ENCODE measurements at places on chromosomes 1 and 21.
A peak's percentile ranks its signal among the peaks of the same experiment; 100 is the strongest.

GRCh38 chr21:16013570-16013969 is 283.8 kb downstream of the USP25 start:
- DNase-seq, result no peak
- no peaks in the 10 kb centered on the region for H3K36me3 ChIP-seq
- H3K4me1 ChIP-seq, result no peaks in the 10 kb centered on the region

DNA sequence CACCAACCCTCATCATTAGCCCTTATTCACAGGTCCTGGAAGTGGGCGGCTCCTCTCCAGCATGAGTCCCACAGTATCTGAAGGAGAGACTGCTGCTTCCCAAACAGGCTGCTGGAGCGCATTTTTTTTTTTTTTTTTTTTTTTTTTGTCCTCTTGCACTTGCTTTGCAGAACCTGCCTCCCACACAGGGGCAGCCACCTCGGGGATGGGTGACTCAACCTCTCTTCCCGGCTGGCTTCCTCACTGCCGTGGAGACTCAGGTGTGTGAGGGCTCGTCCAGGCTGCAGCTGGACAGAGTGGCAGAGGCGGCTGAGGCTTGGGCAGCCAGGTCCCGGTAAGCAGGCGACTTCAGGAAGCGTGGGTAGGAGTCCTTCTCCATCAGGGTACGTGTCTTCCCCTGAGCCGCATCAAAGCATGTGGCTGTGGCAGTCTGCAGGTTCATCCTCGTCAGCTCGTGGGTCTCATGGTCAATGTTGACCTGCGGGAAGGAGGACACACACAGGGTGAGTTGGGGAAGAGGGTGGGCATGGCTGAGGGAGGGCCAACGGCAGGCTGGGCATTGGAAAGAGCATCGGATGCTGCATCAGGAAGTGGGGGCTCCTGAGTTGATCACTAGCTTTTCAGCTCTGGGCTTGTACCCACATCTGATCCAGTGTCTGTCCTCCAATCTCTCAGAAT is 4.0 kb downstream of the RGS16 start:
- H3K36me3 ChIP-seq, result no peaks in the 10 kb centered on the region
- no peak for DNase-seq
- H3K27ac ChIP-seq, result no peak overlapping the region
- H3K4me1 ChIP-seq, result peaks cover 9% of the 10 kb centered on the region

DNA sequence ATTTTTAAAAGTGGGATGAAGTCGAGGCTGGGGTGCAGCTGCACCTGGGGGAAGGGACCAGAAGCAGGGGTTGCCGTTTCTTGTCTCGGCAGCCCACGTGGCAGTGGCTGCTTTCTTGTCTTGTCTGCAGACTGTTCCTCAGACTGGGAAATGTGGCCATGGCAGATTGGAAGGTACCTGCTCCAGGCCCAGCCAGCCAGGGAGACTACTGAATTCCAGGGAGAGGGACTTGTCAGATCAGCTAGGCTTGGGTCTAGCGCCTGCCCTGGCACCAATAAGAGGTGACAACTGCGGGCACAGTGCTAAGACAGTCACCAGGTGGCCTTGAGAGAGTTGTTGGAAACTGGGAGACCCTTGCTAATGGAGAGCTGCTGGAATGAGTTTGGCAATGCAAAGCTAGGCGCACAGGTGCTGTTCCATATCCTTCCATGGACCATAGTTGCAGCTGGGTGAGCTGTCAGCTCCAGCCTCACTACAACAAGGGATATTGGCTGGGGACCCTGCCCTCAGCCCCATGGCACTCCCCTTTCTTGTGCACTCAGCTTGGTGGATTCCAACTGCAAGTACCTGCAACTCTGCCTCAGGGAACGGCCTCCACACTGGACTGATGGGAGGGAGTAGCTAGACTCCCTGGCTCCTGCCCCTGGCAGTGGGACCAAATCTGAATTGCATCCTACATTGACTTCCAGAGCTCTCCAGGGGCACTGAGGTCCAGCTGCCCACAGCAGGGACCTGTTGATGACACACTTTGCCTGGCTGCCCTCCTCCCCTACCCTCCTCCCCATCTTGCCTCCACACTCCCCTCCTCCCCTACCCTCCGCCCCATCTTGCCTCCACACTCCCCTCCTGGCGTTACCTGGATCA is 9.9 kb upstream of the IL22RA1 start:
- H3K27me3 ChIP-seq, result peaks cover 4% of the 10 kb centered on the region
- no peak for DNase-seq
- no peak overlapping the region for H3K4me3 ChIP-seq
- no peaks in the 10 kb centered on the region for H3K4me1 ChIP-seq
- H3K36me3 ChIP-seq, result no peaks in the 10 kb centered on the region

- peaks cover 2% of the 10 kb centered on the region for H3K27me3 ChIP-seq
- no peak overlapping the region for H3K4me3 ChIP-seq
- peaks cover 11% of the 10 kb centered on the region for H3K4me1 ChIP-seq
- no peak overlapping the region for H3K27ac ChIP-seq
- DNase-seq, result no peak
- H3K36me3 ChIP-seq, result no peaks in the 10 kb centered on the region
Observed at GRCh38 chr1:82258887-82259286, 458.2 kb downstream of the ADGRL2 start.

DNA sequence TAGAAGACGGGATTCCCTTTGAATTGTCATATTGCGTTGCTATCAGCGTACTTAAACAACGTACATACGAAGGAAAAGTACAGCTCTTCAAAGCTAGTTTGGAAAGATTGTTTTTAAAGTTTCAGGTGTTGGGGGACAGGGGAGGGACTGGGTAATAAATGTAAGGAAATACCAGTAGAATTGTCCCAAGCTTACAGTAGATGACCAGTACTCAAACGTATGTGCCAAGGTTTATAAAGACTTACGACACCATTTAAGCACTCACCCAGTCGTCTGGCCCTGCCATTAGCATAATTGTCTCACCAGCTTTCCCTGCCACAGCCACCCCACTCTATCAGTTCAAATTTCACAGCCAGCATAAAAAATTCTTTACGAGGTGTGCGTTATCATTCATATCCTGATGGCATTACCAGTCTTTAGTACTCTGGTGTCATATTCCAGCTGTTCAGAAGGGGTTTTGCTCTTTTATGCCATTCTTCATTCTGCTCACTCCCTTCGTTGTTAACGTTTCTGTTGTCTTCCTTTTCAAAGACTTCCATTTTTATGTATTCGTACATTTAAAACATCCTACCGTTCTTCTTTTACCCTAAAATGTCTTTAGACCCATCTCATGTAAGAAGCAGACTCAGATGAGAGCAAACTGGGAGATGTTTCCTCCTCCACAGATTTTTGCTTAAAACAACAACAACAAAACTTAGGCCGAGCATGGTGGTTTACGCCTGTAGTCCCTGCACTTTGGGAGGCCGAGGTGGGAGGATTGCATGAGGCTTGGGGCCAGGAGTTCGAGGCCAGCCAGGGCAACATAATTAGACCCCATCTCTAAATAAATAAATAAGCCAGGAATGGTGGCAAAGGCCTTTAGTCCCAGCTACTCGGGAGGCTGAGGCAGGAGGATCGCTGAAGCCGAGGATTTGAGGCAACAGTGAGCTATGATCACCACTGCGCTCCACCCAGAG is 1.0 kb upstream of the HP1BP3 start:
- H3K27me3 ChIP-seq, result peaks cover 14% of the 10 kb centered on the region
- H3K4me3 ChIP-seq, result peak overlapping the region; percentile 95
- H3K4me1 ChIP-seq, result peaks cover 4% of the 10 kb centered on the region
- H3K36me3 ChIP-seq, result no peaks in the 10 kb centered on the region

DNA sequence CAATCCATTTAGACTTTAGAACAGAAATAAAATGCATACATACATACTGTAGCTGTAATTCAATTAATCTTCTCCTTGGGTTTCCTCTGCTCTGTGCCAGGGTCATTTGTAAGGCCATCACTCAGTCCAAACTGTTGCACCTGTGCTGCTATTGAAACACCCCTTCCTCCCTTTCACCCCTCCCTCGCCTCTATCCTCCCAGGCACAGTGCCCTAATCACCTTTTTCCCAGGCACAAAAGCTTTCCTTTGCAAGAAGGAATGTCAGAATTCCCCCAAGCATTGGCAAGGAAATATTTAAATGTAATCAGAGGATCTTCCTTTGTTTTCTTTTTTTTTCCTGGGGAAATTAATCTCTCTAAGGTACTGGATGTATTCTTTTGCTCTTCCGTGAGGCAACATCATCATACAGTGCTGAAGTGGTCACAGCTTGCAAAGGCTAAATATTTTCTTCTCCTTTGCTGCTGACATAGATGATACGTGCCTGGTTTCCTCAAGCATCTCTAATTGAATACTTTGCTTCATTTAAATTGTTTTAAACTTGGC is 339.3 kb upstream of the NR5A2 start:
- DNase-seq, result no peak
- no peaks in the 10 kb centered on the region for H3K27me3 ChIP-seq
- H3K27ac ChIP-seq, result no peak overlapping the region
- H3K4me3 ChIP-seq, result no peak overlapping the region
- H3K36me3 ChIP-seq, result no peaks in the 10 kb centered on the region

DNA sequence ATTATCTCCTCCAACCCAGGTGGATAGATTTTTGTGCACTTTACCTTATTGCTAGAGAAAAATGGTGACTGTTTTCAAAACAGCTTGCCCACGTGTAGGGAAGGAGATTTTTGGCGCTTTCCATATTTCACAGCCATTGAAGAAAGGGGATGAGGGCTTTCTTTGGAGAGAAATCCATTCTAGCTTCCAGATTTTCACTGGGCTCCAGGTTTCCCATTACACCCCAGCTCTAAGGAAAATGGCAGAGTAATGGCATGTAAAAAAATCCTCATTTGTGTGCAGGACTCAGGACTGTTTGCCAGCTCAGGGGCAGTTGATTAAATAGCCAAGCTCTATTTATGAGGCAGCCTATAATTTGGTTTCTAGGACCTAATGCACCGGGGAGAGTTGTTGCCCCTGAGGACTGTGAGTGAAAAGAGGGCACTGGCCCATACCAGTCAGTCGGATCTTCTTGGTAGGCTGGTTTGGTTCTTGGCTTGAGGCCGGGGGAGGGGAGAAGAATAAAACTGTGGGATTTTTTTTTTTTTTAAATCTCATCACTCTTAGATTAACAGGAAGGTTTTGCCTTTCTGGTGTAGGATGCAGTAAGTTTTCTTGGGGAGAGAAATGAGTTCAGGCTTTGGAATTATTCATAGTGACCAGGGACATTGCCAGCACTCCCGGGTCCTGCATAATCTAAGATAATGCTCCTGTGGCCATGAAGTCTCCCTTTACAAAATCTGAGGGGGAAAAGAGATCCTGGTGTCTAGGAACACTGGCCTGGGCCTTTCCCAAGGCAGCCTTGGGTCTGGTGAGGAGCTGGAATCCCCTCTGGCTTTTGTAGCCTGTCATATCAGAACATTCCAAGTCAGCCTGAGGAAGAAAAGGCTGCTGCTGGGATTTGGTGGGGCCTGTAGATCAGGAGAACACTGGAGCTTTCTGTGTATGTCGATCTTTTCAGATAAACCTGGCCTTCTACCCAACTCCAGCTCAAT is 1.9 kb upstream of the ARID1A start:
- H3K4me3 ChIP-seq, result peak overlapping the region; percentile 99
- no peak for DNase-seq
- H3K36me3 ChIP-seq, result no peaks in the 10 kb centered on the region
- H3K4me1 ChIP-seq, result peaks cover 17% of the 10 kb centered on the region
- H3K27me3 ChIP-seq, result peaks cover 7% of the 10 kb centered on the region
- peak overlapping the region; percentile 29 for H3K27ac ChIP-seq

GRCh38 chr21:39332175-39332574 is 16.7 kb downstream of the HMGN1 start:
- H3K27ac ChIP-seq, result no peak overlapping the region
- DNase-seq, result no peak
- no peak overlapping the region for H3K4me3 ChIP-seq
- H3K36me3 ChIP-seq, result no peaks in the 10 kb centered on the region
- peaks cover 2% of the 10 kb centered on the region for H3K4me1 ChIP-seq

DNA sequence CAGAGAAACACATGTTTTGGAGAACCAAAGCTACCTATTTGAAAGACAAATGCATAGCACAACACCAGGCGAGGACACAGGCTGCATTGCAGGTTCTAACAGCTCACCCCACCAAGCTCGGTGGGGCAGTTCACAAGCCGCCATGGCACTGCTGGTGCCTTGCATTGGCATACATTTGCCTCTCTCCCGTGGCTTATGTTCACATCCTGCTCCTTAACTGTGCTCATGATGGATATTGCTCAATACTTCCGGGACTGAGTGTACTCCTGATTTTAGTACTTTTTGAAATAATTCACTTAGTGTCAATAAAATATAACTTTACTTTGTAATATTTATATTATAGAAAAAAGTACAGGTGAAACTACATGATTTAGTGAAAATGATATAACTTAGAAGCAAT is 1187.4 kb upstream of the NCAM2 start:
- no peak for DNase-seq
- H3K27ac ChIP-seq, result no peak overlapping the region
- no peaks in the 10 kb centered on the region for H3K36me3 ChIP-seq
- no peak overlapping the region for H3K4me3 ChIP-seq
- no peaks in the 10 kb centered on the region for H3K4me1 ChIP-seq
- no peaks in the 10 kb centered on the region for H3K27me3 ChIP-seq

- peaks cover 4% of the 10 kb centered on the region for H3K27me3 ChIP-seq
- DNase-seq, result no peak
- no peaks in the 10 kb centered on the region for H3K36me3 ChIP-seq
- peaks cover 28% of the 10 kb centered on the region for H3K4me1 ChIP-seq
- no peak overlapping the region for H3K4me3 ChIP-seq
Observed at GRCh38 chr1:89906088-89906487, 85.3 kb downstream of the LRRC8D start.

DNA sequence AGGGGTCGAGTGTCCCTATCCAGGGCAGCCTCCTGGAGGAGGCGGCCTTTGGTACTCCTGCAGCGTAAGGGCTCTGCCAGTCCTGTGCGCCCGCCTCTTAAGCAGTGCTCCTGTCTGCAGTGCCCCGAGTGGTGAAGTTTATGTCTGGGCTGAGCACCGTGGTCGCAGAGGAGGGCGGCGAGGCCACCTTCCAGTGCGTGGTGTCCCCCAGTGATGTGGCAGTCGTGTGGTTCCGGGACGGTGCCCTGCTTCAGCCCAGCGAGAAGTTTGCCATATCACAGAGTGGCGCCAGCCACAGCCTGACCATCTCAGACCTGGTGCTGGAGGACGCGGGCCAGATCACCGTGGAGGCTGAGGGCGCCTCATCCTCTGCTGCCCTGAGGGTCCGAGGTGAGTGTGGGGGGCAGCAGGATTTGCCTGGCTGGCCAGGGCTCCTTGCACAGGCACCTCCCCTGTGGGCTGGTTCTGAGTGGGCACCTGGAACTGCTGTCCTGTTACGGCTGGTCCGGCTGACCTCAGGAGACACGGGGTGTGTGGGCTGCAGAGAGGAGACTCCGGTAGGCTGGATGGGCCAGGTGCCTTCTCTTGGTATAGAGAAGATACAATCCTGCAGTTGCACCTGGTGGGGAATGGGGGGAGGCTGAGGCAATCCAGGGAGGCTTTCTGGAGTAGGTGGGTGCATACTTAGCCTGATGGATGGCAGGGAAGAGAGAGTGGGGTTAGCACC is 66.8 kb downstream of the OBSCN start:
- peak overlapping the region; percentile 61 for H3K4me3 ChIP-seq
- no peak for DNase-seq
- no peaks in the 10 kb centered on the region for H3K36me3 ChIP-seq
- H3K27me3 ChIP-seq, result peaks cover 8% of the 10 kb centered on the region
- no peaks in the 10 kb centered on the region for H3K4me1 ChIP-seq
- H3K27ac ChIP-seq, result no peak overlapping the region

- H3K4me1 ChIP-seq, result no peaks in the 10 kb centered on the region
- no peak overlapping the region for H3K4me3 ChIP-seq
- H3K27me3 ChIP-seq, result peaks cover 2% of the 10 kb centered on the region
- H3K27ac ChIP-seq, result no peak overlapping the region
Observed at GRCh38 chr1:243796016-243796415, 54.0 kb downstream of the AKT3 start.

GRCh38 chr1:39110325-39110851 is 84.2 kb downstream of the NDUFS5 start:
- no peak overlapping the region for H3K4me3 ChIP-seq
- no peak overlapping the region for H3K27ac ChIP-seq
- no peak for DNase-seq
- peaks cover 9% of the 10 kb centered on the region for H3K4me1 ChIP-seq
- H3K27me3 ChIP-seq, result peaks cover 5% of the 10 kb centered on the region

All from glutamatergic neuron (in vitro differentiated cells).